ENCODE measurements at places on chromosomes 7 and 10.
A peak's percentile ranks its signal among the peaks of the same experiment; 100 is the strongest.

DNA sequence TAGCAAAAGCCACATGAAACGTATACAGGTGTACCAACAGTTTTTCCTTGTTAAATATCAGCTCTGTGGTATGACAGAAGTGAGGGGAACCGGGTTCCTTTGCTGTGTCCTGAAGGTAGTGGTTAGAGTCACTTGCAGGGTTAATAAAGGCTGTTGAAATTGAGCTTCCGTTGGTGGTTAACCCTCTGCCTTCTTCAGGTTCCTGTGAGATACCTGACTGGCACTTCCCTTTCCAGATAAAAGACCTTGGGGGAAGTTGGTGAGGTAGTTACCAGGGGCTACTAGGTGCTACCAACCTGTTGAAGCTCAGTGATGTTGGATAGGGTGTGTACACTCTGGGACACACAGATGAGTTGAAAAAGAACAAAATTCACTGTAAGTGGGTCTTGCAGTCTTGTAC, 384.1 kb downstream of the GATA3 start:
- DNase-seq: no peak

GRCh38 chr7:127250312-127251035, 2.3 kb downstream of the GRM8 start:
- DNase-seq: no peak

GRCh38 chr10:16602104-16602775, 80.6 kb upstream of the C1QL3 start:
- DNase-seq: no peak

DNA sequence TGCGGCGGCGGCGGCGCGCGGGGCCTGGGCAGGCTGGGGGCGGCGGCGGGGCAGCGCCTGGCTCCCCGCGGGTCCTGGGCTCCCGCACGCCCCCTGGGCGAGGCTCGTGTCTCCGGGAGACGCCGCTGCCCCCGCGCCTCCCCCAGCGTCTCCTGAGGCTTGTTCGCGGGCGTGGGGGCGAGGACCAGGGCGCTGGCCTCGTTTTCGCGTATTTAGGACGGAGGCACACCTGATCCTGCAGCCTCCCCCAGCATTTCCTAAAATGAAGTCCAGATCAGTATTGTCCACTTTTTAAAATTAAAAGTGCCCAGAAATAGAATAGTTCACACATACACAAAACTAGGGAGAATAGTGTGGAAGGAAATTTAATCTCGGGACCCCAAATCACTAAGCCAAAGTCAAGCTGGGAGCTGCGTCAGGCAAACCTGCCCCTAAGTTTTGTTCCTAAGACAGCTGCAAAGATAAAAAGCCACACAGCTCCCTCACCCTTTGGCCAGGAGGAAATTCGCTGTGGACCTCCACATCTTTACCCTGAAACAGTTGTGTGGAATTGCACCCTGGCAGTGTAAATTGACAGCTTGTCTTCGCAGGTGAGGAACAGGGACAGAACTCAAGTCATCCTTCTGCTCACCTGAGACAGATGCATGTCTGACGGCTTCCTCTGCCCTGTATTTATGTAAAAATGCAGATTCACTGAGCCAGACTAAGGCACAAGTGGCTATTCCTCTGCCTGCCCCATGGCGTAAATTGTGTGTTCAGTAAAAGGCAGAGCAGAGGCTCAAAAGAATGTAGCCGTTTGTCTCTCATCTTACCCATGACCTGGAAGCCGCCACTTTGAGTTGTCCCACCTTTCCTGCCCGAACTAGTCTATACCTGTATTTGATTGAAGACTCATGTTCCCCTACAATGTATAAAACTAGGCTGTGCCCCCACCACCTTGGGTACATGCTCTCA, 740 bp downstream of the GALNT11 start:
- DNase-seq: no peak

- no peak for DNase-seq
Measured at GRCh38 chr10:26491934-26492333, 53.8 kb downstream of the APBB1IP start.

- no peak for DNase-seq
Measured at GRCh38 chr7:93148144-93148543, at the start of gene SAMD9L. TSS of gene SAMD9L (minus strand) at chr7:93148385. CDS start at chr7:93135971, 12,414 bp downstream.

GRCh38 chr10:82284180-82284579, 409.2 kb downstream of the NRG3 start:
- DNase-seq: no peak

DNA sequence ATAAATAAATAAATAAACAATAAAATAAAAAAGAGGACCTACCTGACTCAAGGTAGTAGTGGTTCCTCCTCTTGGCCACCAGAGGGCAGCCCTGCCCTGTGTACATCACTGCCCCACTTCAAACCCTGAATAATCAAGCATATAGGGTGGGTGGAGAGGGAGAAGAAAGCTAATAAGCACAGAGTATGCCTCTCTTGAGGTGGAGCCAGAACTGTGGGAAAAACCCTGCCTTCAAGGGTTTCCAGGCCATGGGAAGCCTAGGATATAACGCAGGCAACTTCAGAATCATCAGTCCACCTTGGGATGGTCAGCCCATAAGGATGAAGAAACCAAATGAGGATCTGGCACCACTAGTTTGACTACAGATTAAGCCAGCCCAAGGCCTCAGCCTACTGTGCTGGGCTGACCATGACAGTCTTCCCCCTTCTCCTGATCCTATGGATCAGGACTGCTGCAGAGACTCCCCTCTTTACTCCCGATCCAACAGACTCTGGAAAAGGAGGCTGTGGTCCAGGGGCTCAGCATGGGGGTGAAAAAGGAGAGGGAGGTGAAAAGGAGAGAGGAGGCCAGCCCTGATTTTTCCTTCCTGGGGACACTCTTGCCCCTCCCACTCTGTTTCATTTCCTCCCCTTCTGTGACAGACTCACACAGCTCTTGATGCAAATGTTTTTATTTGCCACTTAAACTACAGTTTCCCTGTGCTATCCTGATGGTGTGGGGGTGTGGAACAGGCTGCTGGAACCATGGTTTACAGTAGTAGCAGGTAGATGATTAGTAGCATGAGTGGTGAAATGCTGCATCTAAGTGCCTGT, 10.1 kb downstream of the AVPI1 start:
- no peak for DNase-seq

DNA sequence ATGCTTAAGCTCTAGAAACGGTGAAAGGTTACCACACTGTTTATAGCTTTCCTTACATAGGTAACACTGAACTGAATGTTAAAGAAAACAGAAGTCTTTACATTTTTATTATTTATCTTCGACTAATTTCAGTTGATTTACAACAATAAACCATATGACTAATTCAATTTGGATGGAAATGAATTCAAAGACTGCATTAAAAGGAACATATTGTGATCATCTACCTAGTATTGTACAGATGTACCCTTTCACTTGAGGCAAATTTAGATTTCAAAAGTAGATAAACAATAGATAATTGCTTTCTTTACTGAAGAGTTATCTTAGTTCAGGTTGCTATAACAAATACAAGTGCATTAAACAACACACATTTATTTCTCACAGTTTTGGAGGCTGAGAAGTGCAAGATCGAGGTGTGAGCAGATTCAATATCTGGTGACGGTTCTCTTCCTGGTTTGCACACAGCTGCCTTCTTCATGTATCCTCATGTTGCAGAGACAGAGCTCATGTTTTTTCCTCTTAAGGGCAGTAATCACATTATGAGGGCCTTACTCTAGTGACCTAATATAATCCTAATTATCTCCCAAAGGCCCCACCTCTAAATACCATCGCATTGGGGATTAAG, 15.0 kb upstream of the ARMC3 start:
- no peak for DNase-seq

- DNase-seq: no peak
Measured at GRCh38 chr10:3426190-3426845, 253.7 kb upstream of the PITRM1 start.

DNA sequence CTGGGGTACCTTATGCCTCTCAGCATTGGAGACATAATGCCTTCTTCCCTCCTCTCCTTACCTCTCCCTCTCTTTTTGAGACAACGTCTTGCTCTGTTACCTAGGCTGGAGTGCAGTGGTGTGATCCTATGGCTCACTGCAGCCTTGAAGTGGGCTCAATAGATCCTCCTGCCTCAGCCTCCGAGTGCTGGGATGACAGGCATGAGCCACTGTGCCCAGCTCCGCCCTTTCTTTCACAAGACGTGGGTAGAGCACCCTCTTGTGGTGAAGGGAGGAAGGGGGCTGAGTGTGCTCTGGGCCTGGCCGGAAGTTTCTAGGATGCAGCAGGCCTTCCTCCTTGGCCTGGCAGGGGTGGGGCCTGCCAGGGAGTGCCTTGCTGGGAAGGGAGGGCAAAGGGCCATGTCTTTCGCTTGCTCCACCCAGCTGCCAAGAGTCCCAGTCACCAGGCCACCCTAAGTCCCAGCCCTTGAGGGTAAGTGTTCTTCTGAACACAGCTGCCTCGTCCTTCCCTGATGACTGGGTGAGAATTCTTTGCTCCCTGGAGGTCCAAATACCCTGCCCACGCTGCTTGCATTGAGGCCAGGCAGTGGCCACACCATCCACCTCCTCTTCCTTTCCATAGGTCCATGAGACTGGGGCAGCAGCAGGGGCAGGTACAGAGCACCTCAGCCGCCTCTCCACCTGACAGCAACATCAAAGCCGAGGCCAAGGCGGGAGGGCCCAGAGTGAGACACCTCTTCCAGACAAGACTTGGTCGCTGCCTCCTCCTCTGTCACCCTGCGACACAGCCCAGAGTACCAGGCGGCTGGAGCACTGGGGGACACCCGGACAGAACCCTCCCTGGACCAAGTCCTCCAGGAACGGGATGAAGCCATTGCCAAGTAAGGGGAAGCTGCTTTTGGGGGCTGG, 3.7 kb downstream of the ABHD11 start:
- DNase-seq: peak; percentile 87

DNA sequence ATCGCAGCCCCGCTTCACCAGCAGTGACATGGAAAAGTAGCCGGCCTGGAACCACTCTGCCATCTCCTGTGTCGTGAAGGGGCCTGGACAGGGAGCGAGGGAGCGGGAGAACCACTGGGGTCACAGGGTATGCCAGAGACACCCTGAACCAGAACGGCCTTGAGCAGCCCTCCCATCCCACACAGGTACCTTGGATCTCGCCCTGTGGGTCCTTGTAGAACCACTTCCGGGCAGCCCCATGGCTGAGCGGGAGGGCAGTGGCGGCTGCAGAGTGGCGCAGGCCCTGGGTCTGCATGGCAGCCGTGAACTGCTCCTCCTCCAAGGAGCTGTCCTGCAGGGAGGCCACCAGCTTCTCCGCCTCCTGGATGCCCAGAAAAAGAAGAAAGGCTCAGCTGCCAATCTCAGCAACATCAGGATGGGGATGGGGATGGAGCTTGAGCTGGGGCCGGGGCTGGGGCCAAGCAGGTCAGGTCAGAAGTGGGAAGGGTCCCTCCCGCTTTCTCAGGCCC, 9.5 kb downstream of the GIGYF1 start:
- DNase-seq: no peak

GRCh38 chr10:128000471-128001362, 93.8 kb downstream of the PTPRE start:
- peak; percentile 28 for DNase-seq

Measured in coronary artery (tissue), 2 donors.